NCI-H1694 (cell line): ENCODE measurements at places on chromosomes 6 and 20.

- no peak for DNase-seq
Measured at GRCh38 chr6:164502833-164503232, 806.6 kb downstream of the C6orf118 start.

- no peak for DNase-seq
Measured at GRCh38 chr6:169993861-169994481, 242.5 kb downstream of the ERMARD start.

- no peak for DNase-seq
Measured at GRCh38 chr20:23011008-23011721, 23.9 kb upstream of the SSTR4 start.

DNA sequence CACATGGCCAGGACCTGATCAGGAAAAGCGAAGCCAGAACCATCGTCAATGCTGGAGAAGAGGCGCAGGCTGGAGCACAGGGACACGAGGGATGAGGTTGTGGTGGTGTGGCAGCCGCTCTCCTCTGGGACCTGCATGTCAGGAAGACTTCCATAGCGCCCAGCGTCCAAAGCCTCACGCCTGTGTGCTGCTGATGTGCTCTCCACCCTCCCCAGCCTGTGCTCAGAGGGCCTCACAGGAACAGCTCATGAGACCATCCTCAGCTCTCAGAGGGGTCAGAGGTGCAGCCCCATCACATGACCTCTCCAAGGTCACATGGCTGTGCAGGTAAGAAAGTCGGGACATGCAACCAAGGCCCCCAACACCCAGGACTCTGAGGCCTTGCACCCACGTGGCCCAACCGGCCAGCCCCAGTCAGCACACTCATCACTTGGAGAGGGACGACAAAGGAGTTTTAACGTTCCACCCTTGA lies 84.4 kb downstream of the NINL start:
- DNase-seq: no peak

- DNase-seq: no peak
Measured at GRCh38 chr20:37651932-37652331, 41.9 kb upstream of the CTNNBL1 start.

- DNase-seq: no peak
Measured at GRCh38 chr20:39865446-39865845, 823.6 kb downstream of the MAFB start.

GRCh38 chr6:29520232-29520631 lies 32.5 kb upstream of the MAS1L start:
- no peak for DNase-seq

DNA sequence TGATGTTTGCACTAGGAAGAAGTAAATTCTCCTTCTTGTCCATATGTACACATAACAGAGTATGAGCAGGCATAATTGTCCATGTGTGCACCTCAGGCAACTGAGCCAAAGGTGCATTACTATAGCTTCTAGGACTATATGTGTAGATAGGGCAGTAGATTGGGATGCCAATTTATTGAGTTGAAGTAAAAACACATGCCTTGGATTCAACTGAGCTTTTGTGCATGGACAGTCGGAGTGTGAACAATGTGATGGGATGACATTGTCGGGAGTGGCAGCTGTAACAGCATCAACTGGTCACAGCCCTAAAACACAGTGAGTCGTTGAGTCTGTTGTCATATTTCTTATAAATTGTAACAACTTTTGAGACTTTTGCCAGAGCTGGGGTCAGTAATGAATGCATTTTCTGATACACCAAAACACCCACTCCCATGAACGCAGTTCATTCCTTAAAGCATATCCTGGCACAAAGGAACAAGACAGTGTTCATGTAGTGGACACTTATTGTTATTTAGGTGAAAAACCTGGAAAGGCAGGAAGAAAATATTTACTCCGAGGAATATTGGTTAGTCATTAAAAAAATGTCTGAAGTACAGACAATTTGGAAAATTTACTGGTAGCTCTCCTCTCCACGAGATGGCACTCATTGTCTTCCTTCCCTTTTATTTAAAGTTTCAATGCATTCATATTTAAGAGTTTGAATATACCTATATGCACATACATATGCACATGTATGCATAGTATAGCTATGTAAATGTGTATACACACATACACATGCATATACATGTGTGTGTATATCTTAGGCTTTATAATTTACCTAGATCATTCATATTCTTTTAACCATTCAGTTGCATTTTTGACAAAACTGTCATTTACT lies 302.0 kb upstream of the STXBP5 start:
- DNase-seq: no peak

DNA sequence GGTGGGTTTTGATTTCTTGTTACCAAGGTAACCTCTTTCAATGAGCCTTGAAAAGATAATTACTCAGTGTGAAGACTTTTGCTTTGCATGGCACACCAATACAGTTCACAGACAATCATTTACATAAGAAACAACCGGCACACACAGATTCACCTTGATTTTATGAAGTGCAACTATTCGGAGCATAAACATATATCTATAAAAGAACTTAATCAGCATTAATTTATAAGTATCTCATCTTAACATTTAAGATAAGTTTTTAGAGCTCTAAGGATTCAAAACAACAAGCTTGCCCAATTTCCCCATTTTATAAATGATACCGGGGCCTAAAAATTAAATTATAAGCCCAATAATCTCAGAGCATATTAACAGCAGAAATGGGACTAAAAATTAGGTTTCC lies 85.9 kb upstream of the PCSK2 start:
- no peak for DNase-seq

GRCh38 chr6:14875481-14876063 lies 370.3 kb upstream of the JARID2 start:
- no peak for DNase-seq

- no peak for DNase-seq
Measured at GRCh38 chr6:121526282-121526681, 90.8 kb downstream of the GJA1 start.

- DNase-seq: no peak
Measured at GRCh38 chr20:59322081-59322480, 21.7 kb downstream of the EDN3 start.

DNA sequence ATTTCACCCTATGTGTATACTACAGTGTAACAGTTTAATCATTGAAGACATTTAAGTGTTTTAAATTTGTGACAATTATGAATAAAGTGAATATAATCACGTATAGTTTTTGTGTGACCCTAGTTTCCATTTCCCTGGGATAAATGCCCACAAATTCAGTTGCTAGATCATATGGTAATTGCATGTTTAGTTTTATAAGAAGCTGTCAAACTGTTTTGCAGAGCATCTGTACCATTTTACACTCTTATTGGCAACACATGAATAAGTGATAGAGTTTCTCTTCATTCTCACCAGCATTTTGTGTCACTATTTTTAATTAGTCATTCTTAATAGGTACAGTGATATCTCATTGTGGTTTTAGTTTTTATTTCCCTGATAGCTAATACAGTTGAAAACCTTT lies 7.3 kb downstream of the VTA1 start:
- no peak for DNase-seq

DNA sequence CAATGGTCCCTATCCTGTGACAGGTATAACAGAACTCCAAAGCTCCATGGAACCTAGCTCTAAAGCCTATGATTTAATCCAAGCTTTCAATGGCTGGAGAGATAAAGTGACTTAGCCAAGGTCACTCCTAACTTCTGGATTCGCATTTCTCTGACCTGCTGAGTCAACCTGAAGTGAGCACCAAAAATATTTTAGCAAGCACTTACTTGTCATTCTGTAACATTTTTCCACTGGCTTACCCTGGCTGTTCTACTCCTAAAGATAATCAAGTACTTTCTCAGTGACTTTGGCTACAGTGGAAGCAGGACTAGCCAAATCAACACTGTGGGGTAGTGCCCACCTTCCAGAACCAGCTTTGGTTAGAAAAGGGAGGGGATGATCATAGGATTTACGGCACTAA lies 188.3 kb downstream of the OGFRL1 start:
- no peak for DNase-seq

- no peak for DNase-seq
Measured at GRCh38 chr6:111789598-111789997, 83.7 kb downstream of the FYN start.

- DNase-seq: no peak
Measured at GRCh38 chr6:11412616-11413015, 124.9 kb upstream of the TMEM170B start.

GRCh38 chr20:34953960-34954359 lies 1.6 kb downstream of the GSS start:
- DNase-seq: no peak

- DNase-seq: no peak
Measured at GRCh38 chr6:166692723-166693302, 65.8 kb upstream of the RPS6KA2 start.

- no peak for DNase-seq
Measured at GRCh38 chr6:136994782-136995181, 50.0 kb downstream of the IL20RA start.

DNA sequence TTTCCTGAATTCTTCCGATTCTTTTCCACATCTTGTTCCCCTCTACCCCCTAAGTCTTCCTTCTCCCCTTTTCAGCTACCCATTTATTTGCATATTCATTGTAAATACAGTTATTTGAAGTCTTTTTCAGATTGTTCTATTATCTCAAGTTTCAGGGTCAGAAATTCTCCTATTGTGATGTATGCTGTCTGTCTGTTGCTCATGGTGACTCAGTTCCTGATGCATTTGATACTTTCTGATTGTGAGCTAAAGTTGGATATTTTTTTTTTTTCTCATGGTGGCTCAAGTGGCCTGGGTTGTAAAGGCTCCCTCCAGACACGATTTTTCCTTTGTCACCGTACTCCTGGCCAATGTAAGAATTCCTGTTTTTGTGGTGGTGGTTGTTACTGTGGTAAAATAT lies 4.9 kb upstream of the PI16 start:
- no peak for DNase-seq

DNA sequence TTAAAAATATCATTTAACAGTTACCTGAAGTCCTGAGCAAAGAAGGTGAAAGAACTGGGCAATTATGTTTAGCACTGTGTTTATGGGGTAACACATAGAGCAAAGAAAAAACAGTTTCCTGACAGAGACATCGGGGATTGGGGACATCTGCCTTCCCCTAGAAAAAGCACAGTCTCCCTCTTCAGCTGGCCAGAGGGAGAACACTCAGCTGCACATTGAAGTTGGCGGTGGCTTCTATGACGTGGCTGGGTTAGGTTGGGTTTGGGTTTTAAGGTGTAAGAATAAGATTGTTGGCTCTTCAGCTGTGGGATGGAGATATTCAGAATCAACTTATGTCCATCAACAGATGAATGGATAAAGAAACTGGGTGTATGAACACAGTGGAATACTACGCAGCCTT lies 124.0 kb upstream of the DTNBP1 start:
- no peak for DNase-seq

GRCh38 chr6:85637579-85637978 lies 5.1 kb downstream of the SYNCRIP start:
- no peak for DNase-seq

DNA sequence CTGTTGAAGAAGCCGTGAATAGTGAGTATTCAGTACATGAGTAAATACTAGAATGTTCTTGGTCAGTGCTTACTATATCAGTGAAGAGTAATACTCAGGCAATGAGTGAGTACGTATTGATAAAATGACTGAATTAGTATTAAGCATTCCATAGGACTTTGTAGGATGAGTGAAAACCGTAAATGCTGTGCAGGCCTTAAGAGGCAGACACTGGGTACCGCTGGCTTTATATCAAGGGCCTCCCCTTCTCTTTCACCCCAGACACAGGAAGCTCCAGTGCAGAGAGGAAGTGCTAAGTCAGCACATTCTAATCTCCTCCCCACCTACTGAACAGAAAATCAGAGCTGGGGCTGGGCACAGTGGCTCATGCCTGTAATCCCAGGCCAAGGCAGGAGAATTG lies 24.2 kb downstream of the POFUT1 start:
- DNase-seq: no peak

DNA sequence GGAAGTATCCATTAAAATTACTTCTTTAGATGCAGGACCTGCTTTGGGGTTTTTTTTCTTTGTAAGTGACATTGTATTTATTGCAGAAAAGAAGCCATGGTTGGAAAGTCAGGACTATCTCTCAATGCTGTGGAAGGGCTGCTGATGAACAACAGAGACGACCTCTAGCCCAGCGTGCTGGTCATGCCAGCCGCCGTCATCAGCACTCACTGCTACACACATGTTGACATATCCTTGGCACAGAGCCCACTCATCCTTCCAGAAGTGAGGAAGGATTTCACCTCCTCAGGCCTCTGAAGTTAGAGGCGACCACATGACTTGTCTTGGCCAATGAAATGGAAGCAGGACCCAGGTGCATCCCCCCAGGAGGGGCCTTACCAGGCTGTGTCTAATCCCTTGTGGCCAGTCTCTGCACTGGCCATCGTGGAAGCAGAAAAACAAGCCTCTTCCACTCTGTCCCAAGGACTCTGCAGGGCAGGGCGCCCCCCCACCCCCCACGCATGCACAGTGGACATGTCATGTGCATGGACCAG lies 343.5 kb downstream of the TAF4 start:
- DNase-seq: no peak

DNA sequence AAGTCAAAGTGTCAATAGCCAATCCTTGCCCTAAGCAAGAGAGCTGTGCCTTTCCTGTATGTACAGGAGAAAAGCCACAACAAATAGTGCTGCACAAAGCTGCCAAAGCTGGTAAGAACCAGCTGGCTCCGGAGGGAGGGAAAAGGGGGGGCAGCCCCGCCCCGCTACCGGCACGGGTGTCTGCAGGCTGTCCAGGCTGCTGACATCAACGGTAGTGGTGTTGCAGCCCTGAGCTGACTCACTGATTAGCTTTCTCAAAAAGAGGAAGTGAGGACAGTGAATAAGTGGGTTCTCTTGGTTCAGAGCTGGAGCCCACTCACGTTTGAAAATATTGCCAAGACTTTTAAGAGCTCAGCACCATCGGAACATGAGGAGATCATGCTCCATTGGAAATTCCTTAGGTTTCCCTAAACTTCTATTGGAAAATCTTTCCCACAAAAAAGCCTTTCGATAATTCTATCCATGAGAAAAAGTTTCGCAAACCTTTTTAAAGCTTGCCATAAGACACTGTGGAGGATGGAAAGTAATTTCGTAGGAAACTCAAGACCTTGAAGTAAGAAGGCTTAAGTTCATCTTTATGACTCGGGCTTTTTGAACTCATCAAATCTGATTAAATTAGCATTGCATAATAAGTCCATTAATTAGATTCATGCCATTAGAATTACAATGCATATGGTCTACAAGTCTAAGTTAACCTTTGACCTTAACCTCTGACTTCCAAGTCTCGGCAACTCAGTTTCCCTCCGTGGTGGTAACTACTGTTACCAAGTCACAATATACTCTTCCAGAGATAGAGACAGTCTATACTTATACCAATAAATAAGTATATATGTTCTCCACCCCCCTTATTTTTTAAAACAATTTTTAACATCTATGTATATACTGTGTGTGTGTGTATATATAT lies 67.0 kb downstream of the TNFRSF21 start:
- DNase-seq: peak; percentile 50

- DNase-seq: no peak
Measured at GRCh38 chr6:97939440-97940168, 656.6 kb upstream of the MMS22L start.

DNA sequence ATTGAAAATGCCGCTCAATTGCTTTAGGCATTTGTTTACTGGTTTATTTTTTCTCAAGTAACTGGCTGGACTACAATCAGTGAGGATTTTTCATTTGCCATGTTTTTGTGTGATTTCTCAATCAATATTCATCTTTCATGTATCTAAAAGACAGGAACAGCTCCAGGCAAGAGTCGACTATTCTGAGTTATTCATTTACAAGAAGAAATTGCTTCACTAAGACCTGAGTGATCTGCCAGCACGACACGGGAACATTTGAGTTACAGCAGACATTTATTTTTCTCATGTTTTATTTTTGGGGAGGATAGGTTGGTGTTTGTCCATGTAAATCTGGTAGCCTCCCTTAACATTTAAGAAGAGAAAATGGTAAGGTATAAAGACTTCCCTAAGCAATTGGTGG lies 124.1 kb downstream of the CBLN4 start:
- no peak for DNase-seq

GRCh38 chr6:54897462-54898189 lies 51.1 kb downstream of the FAM83B start:
- no peak for DNase-seq
